ENCODE measurements at places on chromosomes 1 and 21.

- no peak for DNase-seq
Observed at GRCh38 chr1:200038981-200039848, 11.7 kb downstream of the NR5A2 start.

- DNase-seq, result no peak
Observed at GRCh38 chr1:47508702-47509431, 71.0 kb downstream of the FOXD2 start.

- no peak for DNase-seq
Observed at GRCh38 chr1:56235909-56236510, 343.4 kb downstream of the PLPP3 start.

- DNase-seq, result no peak
Observed at GRCh38 chr1:45400049-45400448, 59.8 kb upstream of the MUTYH start.

GRCh38 chr1:159938905-159939677 is 6.3 kb downstream of the IGSF9 start:
- no peak for DNase-seq

DNA sequence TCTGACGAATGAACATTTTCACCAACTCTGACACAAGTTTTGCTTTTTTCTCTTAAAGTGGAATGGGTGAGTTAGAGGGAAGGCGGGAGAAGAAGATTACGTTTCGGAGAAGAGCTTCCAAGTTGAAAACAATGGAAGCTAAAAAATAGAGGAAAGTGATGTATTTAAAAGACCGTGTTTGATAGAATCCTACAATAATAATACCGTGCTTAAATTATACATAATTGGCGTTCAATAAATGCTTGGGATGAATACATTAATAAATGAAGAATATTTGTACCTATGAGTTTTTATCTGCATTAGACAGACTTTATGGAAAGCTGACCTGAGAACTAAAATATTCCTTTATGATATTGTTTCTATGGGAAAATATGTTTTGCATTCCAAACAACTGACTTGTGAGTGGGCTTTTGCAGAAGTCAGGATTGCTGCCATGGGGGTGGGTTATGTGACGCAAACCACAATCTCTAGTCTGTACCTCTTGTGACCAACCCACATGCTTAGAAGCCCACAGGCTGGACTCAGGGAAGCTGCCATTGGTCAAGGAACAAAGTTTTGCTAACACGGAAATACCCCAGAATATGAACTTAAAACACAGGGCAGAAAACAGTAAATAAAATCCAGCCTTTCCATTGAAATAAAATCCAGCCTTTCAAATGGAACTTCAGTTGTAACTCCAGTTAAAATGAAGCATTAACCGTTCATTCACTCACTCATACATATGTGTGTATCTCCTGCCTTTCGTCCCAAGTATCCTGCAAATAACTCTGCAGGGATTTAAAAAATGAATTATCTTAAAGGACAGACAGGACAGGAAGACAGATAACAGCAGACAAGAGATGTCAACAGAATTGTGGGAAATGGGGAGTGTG is 21.3 kb upstream of the ATF3 start:
- no peak for DNase-seq

DNA sequence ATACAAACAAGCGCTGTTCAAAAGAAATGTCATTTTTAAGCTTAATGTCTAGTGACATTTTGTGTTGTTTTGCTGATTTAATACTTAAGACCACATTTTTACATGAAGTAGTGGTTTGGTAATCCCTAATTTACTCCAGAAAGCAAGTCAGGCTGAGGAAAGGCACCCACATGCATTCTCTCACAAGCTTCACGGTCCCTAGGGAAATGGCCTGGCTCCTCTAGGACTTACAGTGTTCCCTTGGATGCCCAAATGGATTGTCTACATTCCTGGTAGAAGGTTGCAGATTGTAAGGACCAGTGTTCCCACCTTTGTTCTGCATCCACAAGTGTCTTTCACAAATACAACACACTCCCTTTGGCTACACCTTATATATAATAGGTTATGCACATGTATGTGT is 9.5 kb downstream of the GPSM2 start:
- DNase-seq, result no peak

- DNase-seq, result no peak
Observed at GRCh38 chr1:244792188-244792850, 43.1 kb upstream of the COX20 start.

- DNase-seq, result no peak
Observed at GRCh38 chr1:216765346-216766300, 42.4 kb upstream of the ESRRG start.

- no peak for DNase-seq
Observed at GRCh38 chr1:178726545-178726944, 1.5 kb downstream of the RALGPS2 start.

- no peak for DNase-seq
Observed at GRCh38 chr1:224169718-224170270, 13.2 kb upstream of the DEGS1 start.

- no peak for DNase-seq
Observed at GRCh38 chr21:41643246-41643966, 123.4 kb downstream of the RIPK4 start.

- no peak for DNase-seq
Observed at GRCh38 chr1:196669051-196669450, 17.2 kb downstream of the CFH start.

- DNase-seq, result no peak
Observed at GRCh38 chr1:215776336-215776735, 209.2 kb downstream of the KCTD3 start.

GRCh38 chr1:117967477-117967876 is 37.9 kb downstream of the WDR3 start:
- DNase-seq, result no peak

GRCh38 chr1:67850611-67851075 is 17.4 kb upstream of the GNG12 start:
- DNase-seq, result no peak

GRCh38 chr1:224057461-224058199 is 56.3 kb upstream of the FBXO28 start:
- DNase-seq, result no peak

DNA sequence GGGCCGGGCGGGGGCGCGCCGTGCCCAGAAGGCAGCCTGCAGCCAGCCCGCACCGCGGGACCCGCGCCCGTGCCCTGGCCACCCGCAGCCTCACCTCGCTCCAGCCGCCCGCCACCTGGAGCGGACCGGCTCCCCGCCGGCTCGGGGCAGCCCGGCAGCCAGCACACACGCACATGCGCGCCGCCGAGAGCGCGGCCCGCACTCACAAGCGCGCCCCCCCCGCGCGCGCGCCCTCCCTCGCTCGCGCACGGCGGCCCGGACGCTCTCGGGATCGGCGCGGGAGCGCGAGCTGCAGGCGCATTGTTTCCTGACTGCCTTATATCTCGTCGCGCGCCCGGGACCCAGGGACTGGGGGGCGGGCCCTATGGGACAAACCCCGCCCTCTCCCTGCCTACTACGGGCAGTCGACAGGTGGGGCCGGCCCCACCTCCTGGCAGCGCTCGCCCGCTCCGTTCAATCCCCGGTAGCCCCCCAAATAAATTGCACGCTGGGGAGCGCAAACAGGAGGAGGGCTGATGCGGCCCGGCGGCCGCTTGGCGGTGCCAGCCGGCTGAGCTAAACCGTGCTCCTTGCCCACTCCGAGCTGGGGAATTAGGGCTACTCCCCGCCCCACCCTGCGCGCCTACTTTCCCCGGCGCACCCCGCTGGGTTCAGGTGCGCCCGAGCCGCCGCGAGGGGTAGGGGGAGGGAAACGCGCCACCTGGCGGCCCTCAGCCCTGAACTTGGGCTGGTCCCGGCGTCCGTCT is at the start of gene MYCL:
Gene MYCL, minus strand, starts transcription at position 204 of the 746 bp plus-strand sequence. CDS start 483 bp downstream, outside the sequence.
- peak; percentile 52 for DNase-seq

- no peak for DNase-seq
Observed at GRCh38 chr1:107767156-107767582, 197.8 kb downstream of the VAV3 start.

DNA sequence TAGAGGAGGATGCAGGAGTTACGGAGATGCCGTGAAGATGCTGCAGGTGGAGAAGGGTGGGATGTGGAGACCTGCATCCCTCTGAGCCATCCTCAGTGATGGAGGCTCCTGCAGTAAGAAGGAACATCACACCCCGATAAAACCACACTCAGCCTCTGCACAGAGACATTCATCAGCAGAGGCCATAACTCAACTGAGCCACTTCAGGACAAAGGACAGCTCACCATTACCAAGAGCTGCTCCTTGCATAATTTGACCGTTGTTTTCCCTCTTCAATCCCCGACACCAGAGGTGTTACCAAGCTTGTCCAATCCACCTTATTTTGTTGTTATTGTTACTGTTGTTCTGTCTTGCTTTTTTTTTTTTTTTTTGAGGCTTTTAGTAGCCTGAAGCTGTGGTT is 543.9 kb downstream of the AJAP1 start:
- DNase-seq, result no peak

GRCh38 chr1:8213136-8213535 is 104.8 kb upstream of the SLC45A1 start:
- no peak for DNase-seq

GRCh38 chr1:2605509-2606395 is 19.2 kb downstream of the PRXL2B start:
- no peak for DNase-seq
